Right renal pelvis (tissue), 4 donors: ENCODE measurements at places on chromosomes 5 and 9. TPM values are rescaled to one million over a fixed set of nuclear protein-coding genes. Genes with fewer than 3 reads are reported as not detected.

SCGB3A2 gene
- polyA plus RNA-seq, result not detected

SLC2A8 gene
- polyA plus RNA-seq, result 18.8 TPM

UBE2QL1 gene
- 0.91 TPM for polyA plus RNA-seq

AK8 gene
- 3.8 TPM for polyA plus RNA-seq

DNA sequence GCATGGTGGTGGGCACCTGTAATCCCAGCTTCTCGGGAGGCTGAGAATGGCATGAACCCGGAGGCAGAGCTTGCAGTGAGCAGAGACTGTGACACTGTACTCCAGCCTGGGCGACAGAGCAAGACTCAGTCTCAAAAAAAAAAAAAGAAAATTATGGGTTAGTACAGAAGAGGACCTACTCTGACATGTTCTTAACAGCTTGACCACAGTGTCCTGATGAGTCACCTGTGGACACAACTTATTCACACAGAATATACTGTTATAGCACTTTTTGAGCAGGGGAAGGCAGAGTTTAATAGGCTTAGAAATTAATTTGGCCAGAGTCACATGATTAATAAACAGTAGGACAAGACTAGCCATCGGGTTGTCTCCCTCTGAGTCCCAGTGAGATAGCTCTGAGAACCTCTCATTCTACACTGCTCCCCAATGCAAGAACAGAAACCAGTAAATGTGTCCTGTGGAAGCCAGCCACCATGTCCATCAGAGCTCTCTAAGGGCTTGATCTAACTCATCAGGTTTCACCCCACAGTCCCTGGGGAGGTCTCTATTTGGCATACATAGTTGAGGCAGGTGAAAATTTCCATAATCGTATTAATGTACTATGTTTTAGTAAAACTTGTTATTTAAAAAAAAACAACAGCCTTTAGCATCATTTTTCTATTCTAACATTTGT lies 1077.9 kb upstream of the C9orf72 start:
- no peak for DNase-seq

- no peak for DNase-seq
Observed at GRCh38 chr9:120423812-120424211, 156.2 kb downstream of the CDK5RAP2 start.

GPR21 gene
- not detected for polyA plus RNA-seq

F2RL2 gene
- polyA plus RNA-seq, result 0.35 TPM

SIT1 gene
- 0.43 TPM for polyA plus RNA-seq
